Suppressor macrophage (primary cell): ENCODE measurements at places on chromosomes 4 and X.

GRCh38 chr4:98470831-98471230, 187.6 kb downstream of the TSPAN5 start:
- DNase-seq = no peak

- no peak for DNase-seq
Measured at GRCh38 chrX:16786791-16787735, 797 bp downstream of the TXLNG start.

DNA sequence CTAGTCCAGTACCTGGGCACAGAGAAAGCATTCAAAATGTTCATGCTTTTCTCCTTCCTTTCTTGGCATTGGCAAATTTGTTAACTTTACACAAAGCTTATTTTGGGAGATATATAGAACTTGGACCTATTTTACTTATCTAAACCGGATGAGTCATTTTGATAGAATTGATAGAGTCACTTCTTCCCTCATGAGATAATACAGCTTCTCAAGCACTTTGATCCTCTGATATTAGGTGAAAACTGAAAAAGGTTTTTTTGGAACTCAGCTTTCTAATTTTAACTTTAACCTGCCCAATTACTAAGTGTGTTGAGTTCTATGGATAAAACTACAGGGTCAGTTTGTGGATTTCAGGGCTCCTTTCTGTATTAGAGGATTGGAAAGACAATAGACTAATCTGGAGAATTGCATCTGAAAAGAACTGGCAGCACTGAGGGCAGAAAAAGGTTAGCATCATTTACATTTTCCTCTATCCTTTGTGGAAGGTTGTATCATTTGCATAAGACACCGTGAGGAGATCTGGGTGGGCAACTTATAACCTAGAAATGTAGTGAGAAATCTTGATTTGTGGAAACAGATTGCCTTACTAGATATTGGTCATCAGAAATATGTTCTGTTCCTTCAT, 2.4 kb downstream of the WDR44 start:
- no peak for DNase-seq

DNA sequence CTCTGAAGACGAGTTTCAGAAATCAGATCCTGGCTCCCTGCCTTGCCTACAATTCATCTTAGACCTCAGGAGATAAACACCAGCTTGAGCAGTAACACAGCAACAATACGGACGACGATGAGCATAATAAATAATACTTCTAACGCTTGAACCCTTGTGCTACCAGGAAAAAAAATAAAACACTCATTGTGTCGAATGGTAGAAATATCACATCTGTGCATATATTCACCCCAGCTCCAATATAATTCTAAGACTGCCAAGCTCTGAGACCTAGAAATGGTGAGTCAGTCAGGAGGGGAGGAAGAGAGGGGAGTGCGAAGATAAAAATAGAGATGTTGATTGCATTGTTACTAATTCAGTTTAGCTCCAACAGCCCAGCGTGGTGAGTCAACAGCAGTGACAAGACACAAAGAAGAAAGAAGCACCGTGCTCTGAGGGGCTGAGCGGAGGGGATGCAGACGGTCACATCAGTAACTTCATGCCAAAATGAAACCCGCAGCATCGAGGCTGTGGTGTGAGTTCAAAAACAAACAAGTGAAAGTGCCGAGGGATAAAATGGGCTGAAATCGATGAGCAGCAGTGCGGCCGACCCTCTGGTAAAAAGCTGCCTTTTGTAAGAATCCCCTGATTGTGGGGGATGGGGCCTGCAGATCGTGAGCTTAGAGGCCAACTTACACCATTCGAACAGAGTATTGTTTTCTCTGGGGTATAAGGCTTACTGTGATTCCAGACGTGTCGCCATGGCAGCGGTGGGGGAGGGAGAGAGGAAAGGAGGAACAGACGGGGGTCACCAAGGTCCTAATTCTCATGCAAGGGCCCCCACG, 150.4 kb downstream of the MGST2 start:
- peak; percentile 64 for DNase-seq

GRCh38 chrX:11407331-11408108, 114.3 kb downstream of the AMELX start:
- DNase-seq = no peak

- no peak for DNase-seq
Measured at GRCh38 chrX:1170243-1170642, 42.2 kb downstream of the CRLF2 start.

GRCh38 chr4:99644453-99644852, 13.2 kb downstream of the C4orf54 start:
- no peak for DNase-seq

GRCh38 chrX:132738951-132739350, 219.5 kb downstream of the HS6ST2 start:
- DNase-seq = no peak

DNA sequence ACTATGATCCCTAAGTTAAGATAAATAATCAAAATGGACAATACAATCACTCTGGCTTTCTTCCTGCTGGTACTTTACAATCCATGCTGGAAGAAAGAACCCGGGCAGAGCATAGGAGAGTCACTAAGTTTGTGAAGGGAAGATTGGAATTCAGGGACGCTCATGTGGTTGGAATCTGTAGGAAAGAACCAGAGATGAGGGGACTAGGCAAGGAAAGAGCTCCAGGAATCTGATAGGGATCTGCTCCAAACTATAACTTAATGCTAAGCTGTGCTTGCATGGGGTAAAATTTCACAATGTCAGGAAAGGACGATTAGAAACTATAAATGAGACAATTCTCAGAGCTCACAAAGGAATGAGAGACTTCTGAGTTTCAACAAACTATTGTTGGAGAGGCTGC, 167.5 kb downstream of the ADGRA3 start:
- DNase-seq = no peak

DNA sequence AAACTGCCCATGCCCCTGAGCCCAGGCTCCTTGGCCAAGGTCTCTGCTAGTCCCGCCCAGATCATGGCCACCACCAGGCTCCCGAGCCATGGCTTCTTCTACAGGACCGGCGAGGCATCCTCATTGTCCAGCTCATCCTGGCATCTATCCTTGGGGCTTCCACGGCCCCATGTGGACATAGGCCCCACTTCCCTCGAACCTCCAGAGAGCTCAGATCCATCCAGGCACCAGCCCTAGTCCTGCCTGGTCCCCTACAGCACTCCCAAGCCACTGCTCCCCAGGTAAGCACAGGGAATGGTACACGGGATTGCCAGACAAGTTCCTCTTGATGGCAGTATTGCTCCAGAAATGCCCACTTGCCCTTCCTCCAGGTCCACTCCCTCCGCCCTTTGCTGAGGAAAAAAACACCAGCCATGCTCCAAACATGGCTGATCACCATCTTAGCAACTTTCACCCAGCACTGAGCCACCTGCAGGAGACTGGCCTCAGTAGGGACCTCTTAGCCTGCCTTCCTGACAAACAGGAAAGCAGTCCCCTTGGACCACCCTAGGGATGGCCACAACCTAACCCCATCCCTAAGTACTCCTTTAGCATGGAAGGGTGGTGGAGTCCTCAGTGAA, 272.1 kb upstream of the AGTR2 start:
- peak; percentile 2 for DNase-seq

DNA sequence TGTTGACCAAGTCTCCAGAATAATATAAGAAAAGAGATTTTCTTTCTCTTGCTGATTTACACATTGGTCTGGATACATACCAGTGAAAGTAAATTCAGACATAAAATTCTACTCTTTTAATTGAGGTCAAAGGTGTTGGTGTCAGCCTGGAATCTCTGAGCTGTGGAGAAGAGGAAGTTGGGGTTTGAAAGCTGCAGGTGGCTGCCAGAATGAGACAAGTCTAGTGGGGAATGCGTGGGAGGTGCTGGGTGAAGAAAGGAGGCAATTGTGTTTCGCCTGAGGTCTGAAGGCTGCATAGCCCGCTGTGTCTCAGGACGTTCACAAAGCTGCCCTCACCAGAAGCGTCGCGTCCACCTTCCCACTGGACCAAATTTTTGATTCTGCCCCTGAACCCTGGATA, 31.2 kb downstream of the PHEX start:
- peak; percentile 8 for DNase-seq

DNA sequence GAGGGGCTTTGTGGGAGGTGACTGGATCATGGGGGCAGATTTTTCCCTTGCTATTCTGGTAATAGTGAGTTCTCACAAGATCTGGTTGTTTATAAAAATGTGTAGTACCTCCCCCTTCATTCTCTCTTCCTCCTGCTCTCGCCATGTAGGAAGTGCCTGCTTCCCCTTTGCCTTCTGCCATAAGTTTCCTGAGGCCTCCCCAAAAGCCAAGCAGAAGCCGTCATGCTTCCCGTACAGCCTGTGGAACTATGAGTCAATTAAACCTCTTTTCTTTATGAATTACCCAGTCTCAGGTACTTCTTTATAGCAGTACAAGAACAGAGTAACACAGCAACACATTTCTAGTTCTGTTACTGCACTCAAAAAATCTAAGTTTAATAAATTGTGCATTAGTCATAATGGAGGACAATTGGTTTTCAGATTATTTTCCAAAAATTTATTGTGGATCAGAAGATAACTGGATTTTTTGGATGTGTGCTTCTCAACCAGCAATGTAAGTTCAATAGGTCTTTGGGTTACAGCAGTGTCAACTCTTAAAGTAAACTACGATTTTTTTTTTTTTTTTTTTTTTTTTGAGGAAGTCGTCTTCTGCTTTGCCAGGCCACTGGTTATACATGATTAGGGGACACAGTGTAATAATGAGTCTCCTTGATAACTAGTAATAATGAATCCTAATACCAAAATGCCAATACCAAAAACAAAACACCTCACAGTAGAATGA, 69.9 kb downstream of the CHIC2 start:
- DNase-seq = peak; percentile 70
